MM.1S (cell line): ENCODE measurements at places on chromosomes 2 and 18.
A peak's percentile ranks its signal among the peaks of the same experiment; 100 is the strongest.

- peak; percentile 33 for DNase-seq
Measured at GRCh38 chr2:101419096-101419663, 31.9 kb upstream of the CREG2 start.

DNA sequence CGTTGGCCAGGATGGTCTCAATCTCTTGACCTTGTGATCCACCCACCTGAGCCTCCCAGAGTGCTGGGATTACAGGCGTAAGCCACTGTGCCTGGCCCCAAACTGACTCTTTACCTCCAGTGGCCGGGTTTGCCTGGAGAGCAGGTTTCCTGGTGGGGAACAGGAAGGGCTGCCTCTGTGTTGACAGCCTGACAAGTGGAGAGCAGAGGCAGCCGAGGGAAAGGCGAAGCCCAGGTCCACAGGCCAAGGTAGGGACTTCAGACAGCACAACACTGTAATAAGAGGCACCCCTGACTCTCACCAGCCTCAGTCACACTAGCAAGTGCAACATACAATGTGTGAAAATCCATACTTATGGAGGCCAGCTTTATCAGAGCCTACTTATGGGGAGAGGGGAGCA lies 16.5 kb upstream of the SH3BP4 start:
- no peak for DNase-seq

GRCh38 chr2:200211643-200212042 lies 94.8 kb upstream of the SPATS2L start:
- no peak for DNase-seq

GRCh38 chr2:148052687-148053086 lies 31.8 kb downstream of the MBD5 start:
- DNase-seq = no peak

- no peak for DNase-seq
Measured at GRCh38 chr2:71150082-71150816, 19.8 kb downstream of the MPHOSPH10 start.

GRCh38 chr2:46847185-46847710 lies 68.4 kb downstream of the MCFD2 start:
- DNase-seq = no peak

DNA sequence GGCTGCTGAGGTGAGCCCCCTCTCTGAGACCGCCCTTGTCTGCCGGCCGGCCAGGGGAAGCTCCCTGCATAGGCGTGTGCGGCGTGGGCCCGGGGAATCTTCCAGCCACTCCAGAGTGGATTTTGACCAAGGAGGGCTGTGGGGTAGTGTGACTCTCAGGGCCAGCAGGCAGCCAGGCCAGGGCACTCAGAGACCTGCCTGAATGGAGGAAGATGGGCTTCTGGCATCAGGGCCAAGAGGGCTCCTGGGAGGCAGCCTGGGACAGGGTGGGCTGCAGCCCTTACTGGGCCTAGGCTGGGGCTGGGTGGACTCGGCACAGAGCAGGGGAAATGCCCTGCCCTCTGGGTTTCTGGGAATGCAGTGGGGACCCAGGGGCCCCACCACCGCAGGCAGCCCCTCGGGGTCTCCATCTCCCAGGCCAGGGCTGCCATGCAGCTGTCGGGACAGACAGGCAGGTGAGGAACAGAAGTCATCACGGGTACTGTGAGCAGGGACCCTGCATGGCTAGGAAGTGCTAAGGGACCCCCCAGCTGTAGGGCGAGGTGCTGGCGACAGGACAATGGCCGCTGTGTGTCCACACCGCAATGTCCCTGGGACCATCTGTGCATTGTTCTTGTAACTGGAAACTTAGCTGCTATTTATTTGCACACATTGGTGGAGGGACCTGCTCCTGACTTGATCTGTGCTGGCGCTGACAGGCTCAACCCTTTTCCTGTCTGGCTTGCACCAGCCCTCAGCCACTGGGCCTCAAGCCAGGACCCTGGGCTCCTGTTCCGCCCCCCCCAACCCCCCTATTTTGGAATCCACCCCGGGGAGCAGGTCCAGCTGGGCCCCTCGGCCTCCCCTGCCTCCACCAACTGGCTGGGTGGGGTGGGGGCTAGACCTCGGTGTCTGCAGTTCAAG lies 4.1 kb downstream of the PDCD1 start:
- DNase-seq = no peak

GRCh38 chr2:709138-709765 lies 32.0 kb upstream of the TMEM18 start:
- no peak for DNase-seq

DNA sequence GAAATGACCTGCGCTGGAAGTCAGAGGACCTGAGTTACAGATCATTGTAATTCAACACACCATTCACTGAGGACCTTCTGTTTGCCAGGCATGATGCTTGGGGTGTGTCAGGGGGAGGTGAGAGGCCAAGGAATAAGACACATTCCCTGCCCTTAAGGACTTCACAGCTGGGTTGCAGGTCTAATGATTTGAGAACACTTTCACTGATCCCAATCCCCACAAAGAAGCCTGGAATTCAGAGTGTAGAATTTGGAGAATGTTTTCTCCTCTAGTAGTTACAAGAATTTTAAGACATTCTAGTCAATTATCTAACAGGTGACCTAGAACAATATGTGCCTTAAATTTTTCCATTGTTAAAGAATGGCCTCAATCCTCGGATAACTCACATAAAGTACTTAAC lies 322.4 kb downstream of the TNS1 start:
- no peak for DNase-seq

DNA sequence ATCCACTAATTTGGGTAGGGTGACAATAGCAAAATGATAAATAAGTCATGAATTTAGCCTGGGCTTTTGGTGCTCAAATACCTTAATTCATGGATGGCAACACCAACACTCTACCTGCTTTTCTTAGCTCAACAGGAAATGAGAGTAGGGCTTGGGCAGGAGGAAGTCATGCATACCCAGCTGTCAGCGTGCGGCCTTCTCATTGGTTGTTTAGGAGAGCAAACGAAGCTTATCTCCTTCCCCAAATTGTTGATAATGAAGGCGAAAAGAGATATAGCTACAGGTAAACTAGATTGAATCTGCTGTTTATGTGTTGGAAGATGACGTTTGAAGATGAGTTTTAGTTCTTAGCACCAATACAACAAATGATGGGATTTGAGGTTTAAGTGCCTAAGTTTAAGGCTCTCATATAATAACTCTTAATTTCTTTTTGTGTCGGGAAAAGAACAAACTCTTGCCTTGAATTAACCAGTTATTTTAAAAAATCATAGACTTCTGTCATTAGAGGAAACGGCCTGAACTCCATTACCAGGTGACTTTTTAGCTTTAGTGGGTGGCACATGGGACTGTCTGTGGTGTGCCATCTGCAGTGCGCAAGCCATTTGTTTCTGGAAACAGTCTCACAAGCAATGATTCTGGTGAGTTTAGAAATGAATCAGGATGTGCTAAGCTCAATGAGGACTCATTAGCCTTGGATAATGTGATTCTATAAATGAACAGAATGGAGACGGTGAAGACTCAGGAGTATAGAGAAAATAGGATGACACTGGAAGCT lies 19.8 kb downstream of the MAP4K4 start:
- DNase-seq = no peak

- no peak for DNase-seq
Measured at GRCh38 chr2:200446612-200447011, 63.3 kb downstream of the KCTD18 start.

DNA sequence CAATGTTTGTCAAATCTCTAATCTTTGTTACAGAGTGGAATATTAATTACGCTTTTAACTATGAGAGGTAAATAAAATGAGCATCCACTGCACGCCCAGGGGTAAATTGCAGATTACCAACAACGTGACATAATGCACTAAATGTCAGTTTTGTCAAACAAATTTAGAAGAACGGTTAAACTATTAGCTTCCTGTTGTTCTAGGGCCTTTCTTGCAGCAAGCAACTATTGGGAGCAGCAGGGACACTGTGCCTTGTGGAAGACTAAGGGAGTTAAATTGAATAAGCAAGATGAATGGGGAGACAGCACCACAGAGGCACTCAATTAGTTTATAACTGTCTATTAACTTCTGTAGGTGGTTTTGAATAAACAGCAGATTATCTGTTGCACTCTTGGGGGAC lies 391.0 kb upstream of the RAB12 start:
- no peak for DNase-seq

DNA sequence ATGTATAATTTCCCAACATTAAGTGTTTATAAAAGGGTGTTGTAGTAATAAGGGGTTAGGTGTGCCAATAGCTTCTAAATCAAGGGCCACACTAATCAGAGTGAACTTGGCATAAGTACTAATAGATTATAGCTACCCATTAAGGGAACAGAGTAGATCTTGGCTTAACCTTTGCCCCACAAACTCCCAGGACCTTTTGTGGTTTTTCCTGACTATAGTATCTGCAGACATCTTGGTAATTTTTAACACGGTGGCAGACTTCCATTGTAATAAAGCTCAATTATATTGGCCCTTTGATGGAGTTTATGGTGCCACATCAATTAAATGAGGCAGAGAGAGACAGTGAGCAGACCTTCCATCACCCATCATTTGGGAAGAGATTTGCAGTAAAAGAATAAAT lies 358.5 kb upstream of the HNRNPA3 start:
- no peak for DNase-seq

- no peak for DNase-seq
Measured at GRCh38 chr2:190524928-190525327, 9.6 kb downstream of the NEMP2 start.

DNA sequence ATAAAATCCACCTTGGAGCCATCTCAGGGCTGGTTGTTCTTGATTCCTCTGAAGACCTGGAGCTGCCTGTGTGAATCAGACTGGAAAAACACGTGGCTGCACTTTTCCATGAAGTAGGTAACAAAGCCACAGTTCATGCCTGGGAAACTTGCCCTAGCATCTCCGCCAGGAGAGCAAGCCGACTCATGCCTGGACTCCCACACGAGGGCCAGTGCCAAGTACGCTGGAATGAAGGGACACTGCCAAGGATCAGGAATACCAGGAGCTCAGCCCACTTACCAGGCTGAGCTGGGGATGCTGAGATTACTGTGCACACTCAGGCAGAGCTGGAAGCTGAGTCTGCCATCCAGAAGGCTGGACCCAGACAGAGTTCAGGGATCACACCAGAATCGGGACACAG lies 10.9 kb upstream of the FHL2 start:
- DNase-seq = no peak

- DNase-seq = no peak
Measured at GRCh38 chr18:312415-312814, 44.6 kb upstream of the THOC1 start.

DNA sequence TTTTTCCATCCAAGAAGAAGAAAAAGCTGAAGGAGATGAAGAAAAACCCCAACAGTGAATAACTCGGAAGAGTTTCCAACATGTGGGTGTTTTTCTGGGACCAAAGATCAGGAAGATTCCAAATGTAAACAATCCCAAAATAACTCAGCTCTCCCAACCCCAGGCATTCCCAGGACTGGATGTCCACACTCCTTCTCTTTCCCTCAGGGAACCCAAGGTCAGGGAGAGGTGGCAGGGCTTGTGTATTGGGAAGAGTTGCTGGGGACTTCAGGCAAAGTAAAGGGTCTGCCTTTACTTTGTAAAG lies 268.0 kb downstream of the DYSF start:
- no peak for DNase-seq
